Tongue (tissue), 3 donors: ENCODE measurements at places on chromosomes 2 and 18. TPM values are rescaled to one million over a fixed set of nuclear protein-coding genes. Genes with fewer than 3 reads are reported as not detected.

The SERPINB13 gene
- total RNA-seq, result 17.5 TPM

The RAB27B gene
- total RNA-seq, result 3.7 TPM

DNA sequence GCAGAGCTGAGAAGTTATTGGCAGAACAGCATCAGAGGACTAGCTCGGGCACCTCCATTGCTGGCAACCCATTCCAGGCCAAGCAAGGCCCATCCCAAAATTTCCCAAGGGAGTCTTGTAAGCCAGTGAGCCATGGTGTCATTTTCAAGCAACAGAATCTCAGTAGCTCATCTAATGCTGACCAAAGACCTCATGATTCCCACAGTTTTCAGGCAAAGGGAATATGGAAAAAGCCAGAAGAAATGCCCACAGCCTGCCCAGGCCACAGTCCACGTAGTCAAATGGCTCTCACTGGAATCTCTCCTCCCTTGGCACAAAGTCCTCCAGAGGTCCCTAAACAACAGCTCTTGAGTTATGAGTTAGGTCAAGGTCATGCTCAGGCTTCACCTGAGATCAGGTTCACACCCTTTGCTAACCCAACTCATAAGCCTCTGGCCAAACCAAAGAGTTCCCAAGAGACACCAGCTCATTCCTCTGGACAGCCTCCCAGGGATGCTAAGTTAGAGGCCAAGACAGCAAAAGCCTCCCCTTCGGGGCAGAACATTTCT lies 2.6 kb downstream of the SMARCAL1 start:
- no peak for DNase-seq

DNA sequence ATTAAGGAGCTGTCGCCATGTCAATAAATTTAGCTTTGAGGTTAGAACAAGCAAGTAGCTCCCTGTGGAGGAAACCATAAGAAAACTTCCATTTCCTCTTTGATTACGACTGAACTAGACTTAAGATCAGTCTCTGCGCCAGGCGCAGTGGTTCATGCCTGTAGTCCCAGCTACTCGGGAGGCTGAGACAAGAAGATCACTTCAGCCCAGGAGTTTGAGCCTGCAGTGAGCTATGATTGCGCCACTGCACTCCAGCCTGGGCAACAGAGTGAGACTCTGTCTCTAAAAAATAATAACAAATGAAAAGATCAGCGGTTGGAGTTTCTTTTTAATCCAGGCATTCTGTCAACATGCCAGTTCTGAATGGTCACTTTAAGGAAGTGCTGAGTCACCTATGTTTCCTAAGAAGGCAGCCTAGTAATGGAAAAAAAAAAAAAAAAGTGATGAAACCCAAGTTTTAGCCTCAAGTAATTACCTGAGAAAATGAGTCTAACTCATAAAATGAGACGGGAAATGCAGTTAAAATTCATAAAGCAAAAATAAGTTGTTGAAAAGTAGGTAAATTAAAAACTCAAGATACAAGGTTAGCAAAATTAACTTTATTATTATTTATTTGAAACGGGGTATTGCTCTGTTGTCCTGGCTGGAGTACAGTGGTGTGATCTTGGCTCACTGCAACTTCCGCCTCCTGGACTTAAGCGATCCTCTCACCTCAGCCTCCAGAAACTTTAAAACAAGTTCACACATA lies 10.2 kb downstream of the C18orf32 start:
- no peak for DNase-seq

DNA sequence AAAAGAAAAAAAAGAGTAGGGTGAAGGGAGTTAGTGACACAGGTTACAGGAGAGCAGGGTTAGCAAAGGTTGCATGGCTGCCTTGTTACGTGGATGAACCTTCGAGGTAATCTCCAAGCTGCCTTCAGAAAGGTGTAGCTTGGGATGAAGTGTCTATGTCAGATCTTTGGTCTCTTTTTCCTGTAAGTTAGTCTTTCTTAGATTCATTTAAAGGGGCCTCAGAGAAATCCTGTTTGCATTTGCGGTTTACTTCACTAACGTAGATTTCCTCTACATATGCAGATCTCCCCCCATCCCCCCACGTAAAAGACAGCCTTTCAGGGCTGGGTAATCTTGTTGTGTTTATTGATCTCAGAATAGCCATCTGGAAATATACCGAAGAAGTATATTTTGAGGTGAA lies 83.7 kb downstream of the MTA3 start:
- DNase-seq, result no peak

DNA sequence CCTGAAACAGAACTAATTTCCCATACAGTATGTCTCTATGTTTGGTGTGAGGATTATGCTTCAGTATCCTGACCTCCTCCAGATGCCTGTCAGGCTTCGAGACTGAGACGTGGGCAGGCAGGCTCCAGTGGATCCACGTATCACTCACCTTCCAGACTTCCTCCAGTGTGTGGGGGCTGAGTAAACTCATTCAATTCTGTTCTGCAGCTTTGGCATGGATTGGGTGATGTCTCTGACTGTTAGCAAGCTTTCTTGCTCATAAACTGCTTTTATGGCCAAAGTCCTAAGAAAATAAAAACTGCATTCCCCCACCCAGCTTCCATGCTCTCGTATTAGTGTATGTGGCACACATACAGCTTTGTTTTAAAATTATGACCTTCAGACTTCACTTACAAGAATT lies 53.6 kb downstream of the CCDC93 start:
- DNase-seq, result no peak

The CCDC142 gene
- 18.0 TPM for total RNA-seq

DNA sequence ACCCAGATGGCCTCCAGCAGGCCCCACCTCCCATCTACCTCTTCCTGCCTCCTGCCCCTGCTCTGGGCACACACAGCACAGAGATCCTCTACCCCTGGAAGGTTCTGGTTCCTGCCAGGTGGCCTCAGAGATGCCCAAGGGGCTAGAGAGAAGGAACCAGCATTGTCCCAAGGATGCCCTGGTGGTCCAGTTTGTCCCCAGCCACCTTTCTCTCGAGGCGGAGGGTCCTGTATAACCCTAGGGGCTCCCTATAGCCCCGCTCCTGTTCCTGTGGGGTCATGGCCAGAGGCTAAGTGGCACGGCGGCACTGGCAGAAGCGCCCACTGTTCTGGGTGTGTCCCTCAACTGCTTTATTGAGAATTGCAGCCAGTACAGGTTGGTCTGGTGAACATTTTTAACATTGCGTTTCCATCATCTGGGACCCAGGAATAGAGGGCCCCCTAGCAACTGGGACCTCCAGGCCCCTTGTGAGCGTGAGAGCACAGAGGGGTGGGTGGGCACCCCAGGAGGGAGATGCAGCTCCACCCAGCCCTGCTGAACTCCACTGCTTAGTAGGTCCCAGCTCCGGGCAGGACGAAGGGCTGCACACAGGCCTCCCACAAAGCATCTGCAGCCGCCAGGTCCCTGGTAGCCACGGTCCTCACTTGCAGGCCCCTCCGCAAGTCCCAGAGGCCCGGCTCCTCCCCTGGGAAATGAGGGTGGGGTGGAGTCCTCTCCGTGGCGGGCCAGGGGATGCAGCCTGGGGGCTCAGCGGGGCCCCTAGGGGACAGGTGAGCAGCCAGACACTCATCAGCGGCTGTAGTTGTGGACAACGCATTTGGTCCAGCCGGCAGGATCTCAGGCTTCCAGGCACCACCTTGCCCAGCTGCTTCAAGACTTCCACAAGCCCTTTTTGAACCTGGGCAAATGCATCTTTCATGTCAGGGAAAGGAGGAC lies 33.1 kb downstream of the GPC1 start:
- no peak for DNase-seq
